ENCODE measurements at places on chromosomes 4 and X.

- no peak for DNase-seq
Observed at GRCh38 chr4:3487861-3488260, 24.8 kb downstream of the DOK7 start.

- no peak for DNase-seq
Observed at GRCh38 chr4:54289316-54289715, 60.2 kb downstream of the PDGFRA start.

GRCh38 chr4:183437452-183437851 is 7.0 kb upstream of the CDKN2AIP start:
- DNase-seq = no peak

DNA sequence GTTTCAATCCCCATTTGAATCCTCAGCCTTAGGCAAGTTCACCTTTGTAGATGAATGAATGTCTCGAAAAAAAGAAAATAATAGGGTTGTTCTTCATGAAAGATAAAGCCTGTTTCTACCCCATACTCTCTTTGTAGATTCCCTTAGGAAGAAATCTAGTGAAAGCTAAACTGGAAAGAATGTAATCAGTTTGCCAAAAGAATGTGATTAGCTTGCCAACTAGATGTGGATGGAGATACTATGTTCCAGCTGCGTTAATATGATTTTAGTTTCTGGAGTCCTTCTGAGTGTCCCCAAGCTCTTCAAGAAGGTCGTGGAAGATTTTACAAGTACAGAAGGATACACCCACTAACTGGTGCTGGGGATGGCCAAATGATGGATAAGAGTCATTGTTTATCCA is 162.3 kb upstream of the EDNRA start:
- DNase-seq = no peak

- DNase-seq = peak; percentile 90
Observed at GRCh38 chr4:141133146-141133998, at the start of gene RNF150. RNF150 (minus strand) TSS chr4:141133469.

Measured in sigmoid colon (tissue), 7 donors.